ENCODE measurements at places on chromosomes 7 and 10.

- DNase-seq, result no peak
These were observed 832 bp downstream of the XRCC2 start for GRCh38 chr7:152674860-152675758.

DNA sequence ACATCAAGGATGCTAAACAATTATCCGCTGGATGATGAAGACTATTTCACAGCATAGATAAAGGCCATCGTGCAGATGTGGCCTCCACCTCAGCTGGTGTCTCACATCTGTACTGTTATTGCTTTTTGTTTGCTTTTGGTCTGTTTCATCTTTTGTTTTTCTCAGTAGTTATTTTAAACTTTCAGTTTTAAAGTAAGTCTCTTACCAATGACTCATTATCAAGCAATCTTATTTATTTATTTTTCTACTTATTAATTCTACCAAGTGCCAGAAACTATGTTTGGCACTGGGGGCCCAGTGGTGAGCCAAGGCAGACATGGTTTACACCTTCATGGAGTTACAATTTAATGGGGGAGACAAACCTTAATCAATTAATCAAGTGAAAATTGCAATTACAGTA is 250.9 kb upstream of the TMEM72 start:
- DNase-seq, result no peak

GRCh38 chr7:67918158-67918557 is 921.5 kb downstream of the TYW1 start:
- DNase-seq, result no peak

- DNase-seq, result no peak
These were observed 724 bp downstream of the ZNF107 start for GRCh38 chr7:64666663-64667050.

GRCh38 chr7:7569615-7570014 is 2.9 kb downstream of the MIOS start:
- DNase-seq, result no peak

GRCh38 chr10:8073691-8074416 is 19.4 kb downstream of the GATA3 start:
- no peak for DNase-seq
